ENCODE measurements at places on chromosomes 11 and 22. TPM values are rescaled to one million over a fixed set of nuclear protein-coding genes. Genes with fewer than 3 reads are reported as not detected.

CNGA4 gene
- not detected for total RNA-seq

NPAS4 gene
- total RNA-seq = not detected

BTG4 gene
- not detected for total RNA-seq

TRPC6 gene
- total RNA-seq = not detected

SGSM1 gene
- total RNA-seq = not detected

C22orf23 gene
- 0.36 TPM for total RNA-seq

TRIM6 gene
- total RNA-seq = 2.5 TPM

RAB3IL1 gene
- 2.8 TPM for total RNA-seq

C11orf86 gene
- total RNA-seq = not detected

GRM5 gene
- not detected for total RNA-seq

SLC1A2 gene
- total RNA-seq = 0.57 TPM

Data from MG63 (cell line).